ENCODE measurements at places on chromosomes 2 and 18.

GRCh38 chr2:152363936-152364335 lies 29.0 kb downstream of the FMNL2 start:
- DNase-seq = no peak

- DNase-seq = no peak
Observed at GRCh38 chr2:37654932-37655841, 16.3 kb downstream of the CDC42EP3 start.

DNA sequence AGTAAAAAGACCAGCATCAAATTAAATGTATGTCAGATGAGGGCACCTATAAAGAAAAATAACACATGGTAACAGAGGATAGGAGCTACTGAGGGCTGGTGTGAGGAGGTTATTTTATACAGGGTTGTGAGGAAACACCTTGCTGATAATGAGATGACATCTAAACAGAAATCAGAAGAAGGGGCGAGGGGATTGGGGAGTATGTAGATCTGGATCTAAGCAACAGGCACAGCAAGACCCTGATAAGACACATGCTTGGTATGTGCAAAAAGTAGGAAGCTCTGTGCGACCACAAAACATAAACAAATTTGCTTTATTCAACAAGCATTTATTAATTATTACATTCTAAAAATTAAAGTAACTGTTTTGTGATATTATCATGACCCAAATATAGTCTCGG lies 295.4 kb downstream of the ZEB2 start:
- DNase-seq = no peak

DNA sequence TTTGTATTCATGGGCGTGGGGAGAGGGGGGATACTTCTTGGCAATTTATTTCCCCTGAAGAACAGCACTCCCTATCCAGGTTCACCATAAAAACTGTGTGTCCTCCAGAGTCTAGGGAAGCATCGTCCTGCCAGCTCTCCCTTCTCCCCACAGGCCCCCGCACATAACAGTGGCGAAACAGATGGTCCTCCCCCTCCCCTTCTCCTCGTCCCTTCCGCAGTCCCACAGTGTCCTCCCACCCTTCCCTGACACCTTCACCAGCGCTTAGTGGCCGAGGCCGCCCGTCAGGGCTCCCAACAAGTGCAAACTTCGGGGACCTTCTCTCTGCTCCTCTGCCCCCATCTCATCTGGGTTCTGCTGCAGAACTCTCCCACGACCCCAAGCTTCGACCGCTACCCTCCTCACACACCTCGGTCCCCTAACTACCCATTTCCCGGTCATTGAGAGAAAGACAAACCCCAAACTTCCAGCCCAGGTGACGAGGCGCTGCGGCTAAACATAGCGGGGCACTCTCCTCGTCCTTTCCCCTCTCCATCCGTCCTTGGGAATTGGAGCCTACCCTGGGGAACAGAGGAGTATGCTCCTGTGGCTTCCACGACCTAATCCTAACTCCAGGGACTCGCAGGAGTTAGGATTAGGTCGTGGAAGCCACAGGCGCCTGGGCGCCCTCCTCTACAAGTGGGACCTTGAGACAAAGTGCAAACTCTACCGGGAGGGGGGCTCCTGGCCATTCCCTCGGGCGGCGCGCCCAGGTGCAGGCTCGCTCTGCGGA lies 971 bp downstream of the ZNF385B start:
- DNase-seq = no peak

Measured in activated CD4-positive, alpha-beta T cell treated with anti-CD3 and anti-CD28 coated beads for 4 hours (primary cell).